Fibroblast of the aortic adventitia (primary cell): ENCODE measurements at places on chromosomes 3 and 15. TPM values are rescaled to one million over a fixed set of nuclear protein-coding genes. Genes with fewer than 3 reads are reported as not detected.

GRCh38 chr3:32194653-32195052 lies 43.8 kb upstream of the CMTM8 start:
- no peak for DNase-seq

- DNase-seq, result peak; percentile 99
These were observed 70.3 kb downstream of the SENP2 start for GRCh38 chr3:185656321-185656840.

- DNase-seq, result peak; percentile 92
These were observed 26.4 kb upstream of the ATP8B4 start for GRCh38 chr15:50145451-50145872.

- no peak for DNase-seq
These were observed 513.3 kb upstream of the CFAP20DC start for GRCh38 chr3:59563072-59563605.

DNA sequence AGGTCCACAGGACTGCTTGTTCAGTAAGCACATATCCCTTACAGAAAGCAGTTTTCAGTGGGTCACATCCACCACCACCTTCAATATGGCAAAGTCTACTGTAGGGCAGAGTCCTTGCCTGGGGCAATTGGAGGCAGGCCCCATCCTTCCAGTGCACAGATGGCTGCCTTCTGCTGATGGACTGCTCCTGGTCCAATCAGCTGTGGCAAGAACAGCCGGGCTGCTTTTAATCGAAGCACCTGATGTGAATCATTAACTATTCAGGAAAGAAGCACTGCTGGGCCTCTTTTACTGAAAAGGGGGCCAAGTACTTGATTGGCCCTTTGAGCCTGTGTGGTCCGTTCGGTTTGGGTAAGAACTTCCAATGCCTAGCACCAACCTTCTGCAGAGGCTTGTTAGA lies 24.4 kb downstream of the LARS2 start:
- DNase-seq, result no peak

SATB1 gene
- total RNA-seq, result 23.3 and 62.5 TPM in 2 replicates

KBTBD12 gene
- total RNA-seq, result under 0.01 TPM in 1 of 2 replicates, not detected in the other

NUSAP1 gene
- total RNA-seq, result 21.3 and 85.8 TPM in 2 replicates

CHRD gene
- total RNA-seq, result 0.36 and 4.6 TPM in 2 replicates
